Mammary epithelial cell (primary cell): ENCODE measurements at places on chromosomes 3 and 15. TPM values are rescaled to one million over a fixed set of nuclear protein-coding genes. Genes with fewer than 3 reads are reported as not detected.

- DNase-seq = peak; percentile 16
Measured at GRCh38 chr3:66609660-66610561, 109.1 kb upstream of the LRIG1 start.

- DNase-seq = no peak
Measured at GRCh38 chr15:91936927-91937326, 83.4 kb downstream of the SLCO3A1 start.

GRCh38 chr3:127485396-127486170 lies 105.0 kb downstream of the TPRA1 start:
- DNase-seq = no peak

DNA sequence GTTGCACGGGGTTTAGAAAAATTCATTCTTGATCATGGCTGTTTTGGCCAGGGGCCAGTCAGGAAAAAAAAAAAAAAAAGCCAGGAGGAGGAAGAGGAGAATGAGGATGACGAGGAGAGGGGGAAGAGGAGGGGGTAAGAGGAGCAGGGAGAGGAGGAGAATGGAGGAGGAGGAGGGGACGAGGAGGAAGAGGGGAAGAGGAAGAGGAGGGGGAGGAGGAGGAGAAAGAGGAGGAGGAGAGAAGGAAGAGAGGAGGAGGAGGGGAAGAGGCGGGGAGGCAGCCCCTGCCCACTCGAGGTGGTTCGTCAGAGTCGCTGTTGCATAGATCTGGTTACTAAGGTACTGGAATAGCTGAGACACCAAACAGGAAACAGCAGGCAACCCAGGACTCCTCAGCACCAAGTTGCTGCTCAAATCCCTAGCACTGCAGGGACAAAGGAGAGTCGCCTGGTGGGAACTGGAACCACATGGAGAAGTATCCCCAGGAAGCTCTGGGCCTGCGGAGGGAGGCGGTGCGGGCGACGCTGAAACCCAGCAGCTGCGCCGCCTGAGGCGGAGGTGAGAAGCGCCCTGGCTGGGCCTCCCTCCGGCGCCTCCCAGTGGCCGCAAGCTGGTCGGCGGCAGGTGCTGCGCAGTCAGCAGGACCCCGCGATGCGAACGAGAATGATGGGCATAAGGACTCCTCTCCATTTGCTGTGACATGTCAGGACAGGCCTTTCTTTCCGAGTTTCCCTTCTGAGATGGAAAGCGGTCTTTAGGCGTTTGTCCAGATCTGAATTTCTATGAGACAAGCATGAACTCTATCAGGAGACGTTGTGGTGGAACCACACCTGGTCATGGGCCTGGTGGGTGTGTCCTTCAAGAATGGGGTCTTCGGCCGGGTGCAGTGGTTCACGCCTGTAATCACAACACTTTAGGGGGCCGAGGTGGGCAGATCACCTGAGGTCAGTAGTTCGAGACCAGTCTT lies 17.5 kb downstream of the FAM240A start:
- DNase-seq = peak; percentile 71

- DNase-seq = no peak
Measured at GRCh38 chr15:40357246-40357645, 773 bp upstream of the DISP2 start.

GRCh38 chr3:33074217-33075067 lies 22.5 kb downstream of the GLB1 start:
- DNase-seq = peak; percentile 31

- DNase-seq = no peak
Measured at GRCh38 chr15:77599899-77600298, 32.8 kb downstream of the LINGO1 start.

PPP1R14D gene
- total RNA-seq = not detected in 2 replicates

APBA2 gene
- 13.5 TPM for total RNA-seq

ZIC4 gene
- total RNA-seq = not detected in 2 replicates

POPDC2 gene
- total RNA-seq = 1.0 TPM
